A549 (cell line): ENCODE measurements at places on chromosomes 1 and 21. TPM values are rescaled to one million over a fixed set of nuclear protein-coding genes. Genes with fewer than 3 reads are reported as not detected.

Gene FCRL4
- polyA plus RNA-seq: not detected in 3 replicates

Gene A3GALT2
- polyA plus RNA-seq: not detected in 3 replicates

DNA sequence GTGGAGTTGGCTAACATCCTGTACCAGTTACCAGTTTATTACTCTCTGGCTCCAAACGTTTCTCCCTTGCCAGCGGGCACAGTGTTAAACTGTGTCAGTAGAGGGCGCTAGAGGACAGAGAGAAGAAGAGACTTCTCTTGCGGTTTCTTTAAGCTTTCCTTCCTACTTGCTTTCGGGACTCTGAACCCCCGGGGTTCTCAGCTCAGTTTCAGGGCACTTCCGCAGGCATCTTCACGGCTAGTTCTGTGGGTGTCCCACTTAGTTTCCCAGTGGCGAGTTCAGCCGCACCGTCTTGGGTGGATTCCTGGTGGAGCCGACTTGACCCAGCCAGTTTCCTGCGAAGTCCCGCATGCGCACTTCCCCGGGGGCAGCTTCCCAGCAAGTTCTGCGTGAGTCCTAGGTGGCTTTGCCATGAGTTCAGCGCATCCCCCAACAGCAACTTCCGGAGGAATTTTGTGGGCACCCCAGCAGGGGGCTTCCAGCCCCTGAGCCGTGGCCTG lies 37.9 kb upstream of the BTG2 start:
- DNase-seq: peak; percentile 89

DNA sequence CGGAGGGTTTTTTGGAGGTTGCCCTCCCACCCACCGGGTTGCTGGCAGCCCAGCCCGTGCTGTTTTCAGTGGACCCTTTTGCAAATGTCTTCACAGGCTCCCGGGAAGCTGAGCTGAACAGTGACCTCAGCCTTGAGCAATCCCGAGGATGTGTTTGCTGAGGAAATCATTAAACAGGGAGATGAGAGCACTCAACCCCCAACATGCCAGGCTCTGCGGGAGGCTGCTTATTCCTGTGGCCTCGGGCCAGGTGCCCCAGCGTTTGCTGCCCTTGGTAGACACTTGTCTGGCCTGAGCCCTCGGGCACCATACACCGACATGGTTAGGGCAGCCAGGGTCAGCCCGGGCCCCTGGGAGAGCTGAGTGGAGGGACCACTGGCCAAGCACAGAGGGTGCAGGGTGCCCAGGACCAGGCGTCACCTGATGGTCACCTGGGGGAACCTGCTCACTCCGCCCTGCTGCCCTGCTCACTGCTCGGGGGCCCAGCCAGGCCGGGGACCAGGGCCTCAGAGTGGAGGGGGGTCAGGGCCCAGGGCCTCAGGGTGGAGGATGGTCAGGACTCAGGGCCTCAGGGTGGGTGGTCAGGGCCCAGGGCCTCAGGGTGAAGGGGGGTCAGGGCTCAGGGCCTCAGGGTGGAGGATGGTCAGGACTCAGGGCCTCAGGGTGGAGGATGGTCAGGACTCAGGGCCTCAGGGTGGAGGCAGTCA lies 42.5 kb upstream of the POFUT2 start:
- peak; percentile 93 for DNase-seq

- DNase-seq: no peak
These were observed 4.5 kb downstream of the HSPB7 start for GRCh38 chr1:16013220-16013907.

DNA sequence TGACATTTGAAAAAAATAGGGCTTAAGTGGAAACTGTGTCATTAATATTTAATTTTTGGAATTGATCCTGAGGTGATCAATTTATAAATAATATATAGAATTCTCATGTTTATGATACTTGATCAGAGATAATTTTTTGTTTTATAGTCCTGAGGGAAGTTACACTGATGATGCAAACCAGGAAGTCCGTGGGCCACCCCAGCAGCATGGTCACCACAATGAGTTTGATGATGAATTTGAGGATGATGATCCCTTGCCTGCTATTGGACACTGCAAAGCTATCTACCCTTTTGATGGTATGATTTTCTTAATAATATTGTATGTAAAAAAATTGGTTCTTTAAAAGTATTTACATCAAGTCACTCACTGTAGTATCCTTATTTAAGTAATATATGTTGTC lies 101.2 kb downstream of the FNBP1L start:
- DNase-seq: no peak

DNA sequence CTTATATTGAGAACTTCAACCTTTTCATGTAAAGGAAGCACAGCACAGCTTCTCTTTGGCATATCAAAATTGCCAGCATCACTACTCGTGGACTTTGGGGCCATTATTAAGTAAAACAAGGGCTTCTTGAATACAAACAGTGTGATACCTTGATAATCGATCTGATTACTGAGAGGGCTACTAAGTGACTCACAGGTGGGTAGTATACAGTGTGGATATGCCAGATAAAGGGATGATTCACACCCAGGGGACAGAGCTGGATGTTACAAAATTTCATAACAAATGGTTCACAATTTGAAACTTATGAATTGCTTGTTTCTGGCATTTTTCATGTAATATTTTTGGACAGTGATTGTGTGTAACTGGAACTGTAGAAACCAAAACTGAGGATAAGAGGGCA lies 15.4 kb downstream of the HDAC1 start:
- DNase-seq: no peak

GRCh38 chr1:248140846-248141245 lies 4.1 kb upstream of the OR2M5 start:
- no peak for DNase-seq

GRCh38 chr1:214066190-214066589 lies 78.4 kb downstream of the PROX1 start:
- no peak for DNase-seq

DNA sequence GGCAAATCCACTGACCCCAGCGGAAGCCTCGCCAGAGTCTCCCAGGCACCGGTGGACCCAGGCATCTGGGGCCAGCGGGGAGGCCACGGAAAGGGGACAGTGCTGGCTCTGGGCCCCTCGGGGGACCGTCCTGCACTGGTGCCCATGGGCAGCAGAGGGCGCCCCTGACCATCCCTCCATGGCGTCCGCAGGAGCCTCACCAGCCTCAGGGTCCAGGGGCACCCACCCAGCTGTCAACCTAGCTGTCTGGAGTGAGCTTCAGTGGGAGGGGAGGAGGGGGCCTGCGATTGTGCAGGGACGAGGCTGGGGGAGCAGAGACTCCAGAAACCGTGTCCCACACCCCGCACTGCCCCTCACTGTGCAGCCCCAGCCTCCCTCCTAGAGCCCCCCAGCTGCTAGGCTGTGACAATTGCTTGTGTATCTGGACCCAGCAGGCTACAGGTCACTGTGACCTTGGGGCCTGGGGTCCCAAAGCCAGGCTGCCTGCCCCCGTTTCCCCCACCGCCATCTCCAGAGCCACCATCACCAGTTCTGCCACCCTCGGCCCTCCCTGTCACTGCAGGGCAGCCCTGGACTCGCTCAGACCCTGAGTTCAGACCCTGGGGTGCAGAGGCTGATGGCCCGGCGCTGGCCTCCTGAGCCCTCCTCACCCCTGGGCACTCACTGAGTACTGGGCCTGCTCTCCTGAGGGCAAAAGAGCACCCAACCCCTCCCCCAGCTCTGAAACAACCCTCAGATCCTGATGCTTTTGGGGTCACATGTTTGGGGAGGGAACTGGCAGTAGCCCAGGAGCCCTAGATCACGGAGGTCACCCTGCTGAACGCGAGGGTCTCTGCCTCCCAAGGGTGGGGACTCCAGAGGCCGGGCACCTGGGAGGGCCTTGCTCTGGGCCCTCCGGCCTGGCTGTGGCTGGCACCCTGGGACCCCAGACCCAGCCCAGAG lies 10.6 kb upstream of the COL6A1 start:
- DNase-seq: peak; percentile 57

DNA sequence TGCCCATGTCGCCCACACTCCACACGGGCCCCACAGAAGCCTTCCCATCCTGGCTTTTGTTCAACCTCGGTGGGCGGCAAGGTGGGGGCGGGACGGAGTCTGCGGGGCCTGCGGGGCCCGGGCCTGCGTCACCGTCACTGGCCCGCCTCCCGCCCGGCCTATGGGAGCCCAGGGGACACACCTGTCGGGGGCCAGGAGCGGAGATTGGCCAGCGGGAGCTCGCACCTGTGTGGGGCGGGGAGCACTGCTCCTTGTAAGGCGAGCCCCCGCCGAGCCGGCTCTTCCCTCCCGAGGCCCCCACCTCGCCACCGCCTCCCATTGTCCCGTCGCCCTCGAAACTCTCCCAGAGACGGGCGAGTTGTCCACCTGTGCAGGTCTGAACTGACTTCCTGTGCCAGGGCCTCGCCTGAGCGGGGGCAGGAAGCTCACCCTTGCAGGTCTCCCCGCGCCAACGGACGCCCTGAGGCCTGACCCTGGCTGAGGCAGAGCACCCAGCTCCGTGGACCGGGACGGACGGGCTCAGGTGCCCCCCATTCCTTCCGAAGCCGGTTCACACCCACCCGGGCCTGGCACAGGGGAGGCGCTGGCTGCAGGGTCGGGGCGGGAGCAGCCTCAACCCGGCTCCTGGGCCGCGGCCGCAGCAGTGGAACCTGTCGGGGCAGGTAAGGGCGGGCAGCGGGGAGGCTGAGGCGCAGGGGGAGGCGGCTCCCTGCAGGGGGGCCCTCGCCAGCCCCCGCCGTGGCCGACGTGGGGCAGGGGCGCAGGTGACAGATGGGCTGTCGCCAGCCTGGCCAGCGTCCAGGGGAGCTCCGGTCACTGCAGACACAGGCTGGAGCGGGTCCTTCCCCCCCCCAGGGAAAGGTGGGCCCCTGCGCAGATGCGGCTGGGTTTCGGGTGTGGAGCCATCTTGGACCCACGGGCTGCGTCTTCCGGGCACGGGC lies 10.8 kb upstream of the TTLL10 start:
- no peak for DNase-seq

- DNase-seq: no peak
These were observed 21.3 kb downstream of the CYB5RL start for GRCh38 chr1:54178296-54179070.
